GM03348 (cell line): ENCODE measurements at places on chromosomes 12 and 14.
A peak's percentile ranks its signal among the peaks of the same experiment; 100 is the strongest.

- DNase-seq: peak; percentile 96
Observed at GRCh38 chr14:75427482-75428229, at the start of gene JDP2. Gene JDP2, plus strand, starts transcription at chr14:75428022. Its CDS starts 9,899 bp downstream, at chr14:75437921.

DNA sequence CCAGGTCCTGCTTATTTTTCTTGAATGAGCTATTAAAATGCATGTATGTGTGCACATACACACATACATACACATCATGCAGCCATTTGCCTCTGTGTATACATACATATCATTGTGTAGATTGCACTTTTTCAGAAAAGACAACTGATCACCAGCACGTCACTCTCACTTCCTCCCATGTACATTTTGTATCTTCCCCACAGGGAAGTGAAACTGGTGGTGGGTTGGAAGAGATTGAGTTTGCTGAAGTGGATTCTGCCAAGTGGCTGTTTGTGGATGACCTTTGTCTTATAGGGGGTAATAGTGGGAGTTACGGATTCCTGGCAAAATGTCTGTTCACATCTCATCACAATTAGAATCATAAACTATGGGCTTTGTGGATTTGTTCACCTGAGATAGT lies 448.6 kb downstream of the RAD51B start:
- no peak for DNase-seq

DNA sequence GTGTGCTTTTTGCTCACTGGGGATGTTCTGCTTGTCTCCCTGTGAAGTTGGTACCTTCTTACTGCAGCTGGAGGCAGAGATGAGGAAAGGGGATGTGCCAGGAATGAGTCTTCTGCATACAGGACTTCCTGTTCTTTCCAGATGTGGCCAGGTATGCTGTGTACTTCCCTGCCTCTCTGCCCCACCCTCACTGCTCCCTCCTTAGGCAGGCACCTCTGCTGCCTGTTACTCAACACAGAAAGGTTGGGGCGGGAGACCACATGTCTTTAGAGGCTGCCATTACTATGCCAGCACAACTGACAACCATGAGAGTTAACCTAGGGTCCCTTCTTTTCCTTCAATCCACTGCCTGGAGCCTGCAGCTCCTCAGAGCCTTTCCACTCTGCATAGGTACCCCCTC lies 2.0 kb upstream of the OAS3 start:
- DNase-seq: no peak

- peak; percentile 41 for DNase-seq
Observed at GRCh38 chr12:53381731-53382630, 2.0 kb downstream of the SP1 start.

DNA sequence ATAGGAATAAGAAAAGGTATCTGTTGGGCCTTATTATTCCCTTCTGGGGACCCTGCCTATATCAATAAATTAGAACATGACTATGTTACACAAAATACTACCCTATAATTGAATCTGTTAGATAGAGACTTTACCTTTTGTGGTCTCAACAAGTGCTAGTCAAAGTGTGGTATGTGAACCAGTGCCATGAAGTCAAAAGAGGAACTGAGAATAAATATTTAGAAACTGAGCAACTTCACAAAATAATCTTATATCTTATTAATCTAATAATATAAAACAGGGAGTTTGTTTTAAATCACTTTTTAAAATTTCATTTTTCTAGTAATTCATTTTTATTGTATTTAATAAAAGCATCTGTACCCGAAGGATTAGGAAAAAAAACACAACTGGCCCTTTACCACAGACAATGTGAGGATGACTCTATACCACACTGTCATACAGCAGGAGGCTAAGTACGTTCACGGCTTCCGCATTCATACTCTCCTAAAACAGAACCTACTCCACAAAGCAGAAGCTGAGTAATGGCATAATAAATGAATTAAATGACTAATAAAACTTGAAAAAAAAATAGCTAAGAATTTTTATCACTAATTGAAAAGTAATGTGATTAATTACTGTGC lies 42.1 kb downstream of the SEC23A start:
- no peak for DNase-seq

GRCh38 chr12:28374556-28374955 lies 184.3 kb downstream of the CCDC91 start:
- peak; percentile 4 for DNase-seq

DNA sequence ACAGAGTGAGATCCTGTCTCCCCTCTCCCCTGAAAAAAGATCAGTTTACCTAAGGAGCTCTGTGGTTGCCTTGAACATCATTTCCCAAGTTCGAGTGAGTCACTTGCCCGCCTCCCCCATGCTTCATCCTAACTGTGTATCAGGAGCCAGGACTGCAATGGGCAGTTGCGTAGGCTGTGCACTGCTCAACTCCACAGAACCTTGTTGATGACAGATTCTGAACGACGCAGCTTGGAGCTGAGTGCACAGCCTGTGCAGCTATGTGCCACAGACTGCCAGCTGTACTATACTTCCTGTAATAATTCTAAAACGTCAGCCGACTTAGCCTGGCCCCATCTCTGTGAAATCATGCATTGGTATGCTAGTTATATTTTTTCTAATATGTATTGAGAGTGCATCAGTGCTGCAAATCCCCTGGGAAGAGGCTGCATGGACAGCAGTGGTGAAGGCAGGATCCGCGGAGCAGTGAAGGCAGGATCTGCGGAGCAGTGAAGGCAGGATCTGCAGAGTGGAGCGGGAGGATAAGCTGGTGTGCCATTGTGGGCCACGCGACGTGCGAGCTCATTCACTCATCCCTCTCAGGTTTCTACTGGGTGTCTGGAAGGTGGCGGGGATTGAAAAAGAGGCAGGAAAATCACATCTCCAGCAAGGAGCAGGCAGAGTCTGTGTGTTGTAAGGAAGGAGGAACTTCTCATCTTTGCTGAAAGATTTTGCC lies 80.8 kb downstream of the GALNT9 start:
- DNase-seq: peak; percentile 62

GRCh38 chr14:95458459-95458858 lies 58.0 kb downstream of the SYNE3 start:
- no peak for DNase-seq

DNA sequence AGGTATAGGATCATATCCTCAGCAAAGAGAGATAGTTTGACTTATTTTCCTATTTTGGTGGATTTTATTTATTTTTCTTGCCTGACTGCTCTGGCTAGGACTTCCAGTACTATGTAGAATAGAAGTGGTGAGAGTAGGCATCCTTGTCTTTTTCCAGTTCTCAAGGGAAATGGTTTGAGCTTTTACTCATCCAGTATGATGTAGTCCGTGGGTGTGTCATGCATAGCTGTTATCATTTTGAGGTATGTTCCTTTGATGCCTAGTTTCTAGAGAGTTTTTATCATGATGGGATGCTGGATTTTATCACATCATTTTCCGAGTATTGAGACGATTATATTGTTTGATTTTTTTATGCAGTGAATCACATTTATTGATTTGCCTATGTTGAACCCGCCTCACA lies 97.2 kb downstream of the MGAT4C start:
- DNase-seq: no peak

DNA sequence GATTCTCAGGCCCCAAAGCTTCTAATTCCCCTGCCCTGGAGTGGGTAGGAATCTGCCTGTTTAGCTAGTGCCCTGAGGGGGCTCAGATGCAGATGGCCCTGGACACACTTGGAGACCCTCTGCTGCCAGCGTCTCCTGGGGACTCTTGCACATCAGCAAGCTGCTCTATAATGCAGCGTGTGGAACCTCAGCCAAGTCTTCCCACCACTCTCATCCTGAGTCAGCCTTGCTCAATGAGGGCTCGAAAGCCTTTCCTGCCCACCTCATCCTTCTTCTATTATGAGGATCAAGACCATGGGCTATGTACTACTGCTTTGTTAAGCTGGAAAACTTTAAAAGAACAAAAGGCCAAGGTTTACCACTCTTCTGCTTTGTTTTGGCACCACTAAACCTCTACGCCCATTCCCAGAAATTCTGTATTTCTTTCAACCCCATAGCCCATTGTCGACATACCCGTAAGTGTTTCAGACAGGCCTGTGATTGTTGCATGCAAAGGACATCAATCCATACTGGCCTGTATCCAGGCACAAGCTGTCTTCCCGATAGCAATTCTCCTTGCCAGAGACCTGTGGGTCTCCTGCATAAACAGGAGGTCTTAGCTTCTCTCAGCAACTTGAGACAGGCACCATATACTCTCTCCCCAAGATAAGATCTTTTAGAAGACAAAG lies 246.9 kb downstream of the DPF3 start:
- DNase-seq: peak; percentile 52
